ENCODE measurements at places on chromosomes 4 and X. TPM values are rescaled to one million over a fixed set of nuclear protein-coding genes. Genes with fewer than 3 reads are reported as not detected.

The S100G gene
- not detected for total RNA-seq

The MAP7D2 gene
- total RNA-seq: 5.4 TPM

The CXorf66 gene
- not detected for total RNA-seq

The TLR1 gene
- 0.24 TPM for total RNA-seq

The HELT gene
- total RNA-seq: not detected

The FRG1 gene
- total RNA-seq: 43.5 TPM

The FAM9B gene
- not detected for total RNA-seq

The APLN gene
- total RNA-seq: 0.59 TPM

The TACC3 gene
- total RNA-seq: 88.2 TPM

The SLC6A14 gene
- 0.03 TPM for total RNA-seq

The SERPINA7 gene
- not detected for total RNA-seq

The HSFX1 gene
- total RNA-seq: 0.27 TPM

The CLCN4 gene
- 3.6 TPM for total RNA-seq

The C4orf51 gene
- total RNA-seq: not detected

The RASGEF1B gene
- not detected for total RNA-seq

The FGFBP1 gene
- total RNA-seq: 3.1 TPM

The PABPC1L2A gene
- total RNA-seq: not detected

The CPLX1 gene
- 0.44 TPM for total RNA-seq

The BMX gene
- total RNA-seq: not detected

The DSPP gene
- not detected for total RNA-seq

The PLXNB3 gene
- 3.6 TPM for total RNA-seq

The DUSP9 gene
- total RNA-seq: 1.8 TPM

The CTAG1B gene
- not detected for total RNA-seq

The PDK3 gene
- 4.5 TPM for total RNA-seq

The AMTN gene
- total RNA-seq: not detected

The TAF7L gene
- total RNA-seq: 0.10 TPM

The PDE6B gene
- total RNA-seq: not detected

The TMPRSS11E gene
- total RNA-seq: not detected

The L1CAM gene
- 20.3 TPM for total RNA-seq

The MAGEB17 gene
- not detected for total RNA-seq

The EFNB1 gene
- 10.1 TPM for total RNA-seq

The HAUS7 gene
- total RNA-seq: 55.0 TPM

The INPP4B gene
- total RNA-seq: 5.6 TPM

The MAGEA2 gene
- 0.16 TPM for total RNA-seq

The TNIP3 gene
- total RNA-seq: 0.42 TPM

The CLDN2 gene
- total RNA-seq: 8.3 TPM

The MAGEE2 gene
- not detected for total RNA-seq

The CYTL1 gene
- not detected for total RNA-seq

The SYN1 gene
- total RNA-seq: 0.21 TPM

The RAB39B gene
- 0.55 TPM for total RNA-seq

The POF1B gene
- 2.5 TPM for total RNA-seq
